ENCODE measurements at places on chromosomes 1 and 21.

DNA sequence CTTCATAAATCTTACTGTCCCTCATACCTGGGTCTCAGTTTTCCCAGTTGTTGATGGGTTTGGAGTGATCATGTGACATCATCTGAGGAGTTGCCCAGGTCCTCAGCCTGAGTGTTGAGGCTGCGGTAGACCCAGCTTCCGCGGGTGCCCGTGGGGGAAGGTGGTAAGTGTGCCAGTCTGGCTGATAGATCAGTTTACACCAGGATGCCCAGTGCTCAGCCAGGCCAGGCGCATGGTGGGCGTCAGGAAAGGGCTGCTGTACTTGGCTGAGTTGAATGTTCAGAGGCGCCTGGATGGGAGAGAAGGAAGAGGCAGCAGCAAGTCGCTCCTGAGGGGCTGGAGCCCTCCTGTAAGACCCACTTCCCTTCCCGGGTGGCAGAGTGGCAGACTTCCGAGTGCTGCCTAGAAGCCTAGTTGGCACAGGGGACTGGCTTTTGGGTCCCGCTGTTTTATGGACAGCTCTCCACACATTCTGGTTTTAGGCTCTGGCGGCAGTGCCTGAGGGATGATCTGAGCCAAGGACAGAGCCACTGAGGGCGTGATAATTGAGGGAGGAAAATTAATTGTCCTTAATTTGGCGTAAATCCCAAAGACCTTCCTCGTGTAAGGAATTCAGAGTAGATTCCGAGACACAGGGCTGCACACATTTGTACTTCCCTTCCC is 35.8 kb downstream of the PTPRF start:
- DNase-seq, result no peak

GRCh38 chr1:6287431-6287886 is 26.6 kb upstream of the GPR153 start:
- peak; percentile 83 for DNase-seq

DNA sequence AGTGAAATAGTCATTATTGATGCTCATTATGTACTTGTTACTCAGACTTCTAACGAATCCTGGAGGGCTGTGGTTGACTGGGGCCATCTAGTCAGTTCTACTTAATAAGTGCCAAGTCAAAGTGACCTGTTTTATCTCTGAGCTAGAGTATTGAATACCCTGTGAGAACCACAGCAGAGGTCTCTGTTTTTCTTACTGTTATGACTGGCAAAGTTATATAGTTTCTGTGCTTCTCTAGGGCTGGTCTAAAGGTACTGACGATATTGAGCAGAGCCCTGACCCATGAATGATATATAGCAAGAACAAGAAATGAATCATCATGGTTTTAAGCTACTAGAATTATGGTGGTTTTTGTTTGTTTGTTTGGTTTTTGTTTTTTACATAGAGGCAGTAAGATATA is 555.8 kb downstream of the PLA2G4A start:
- no peak for DNase-seq

- DNase-seq, result no peak
Measured at GRCh38 chr1:150748878-150749719, 16.5 kb downstream of the CTSS start.

DNA sequence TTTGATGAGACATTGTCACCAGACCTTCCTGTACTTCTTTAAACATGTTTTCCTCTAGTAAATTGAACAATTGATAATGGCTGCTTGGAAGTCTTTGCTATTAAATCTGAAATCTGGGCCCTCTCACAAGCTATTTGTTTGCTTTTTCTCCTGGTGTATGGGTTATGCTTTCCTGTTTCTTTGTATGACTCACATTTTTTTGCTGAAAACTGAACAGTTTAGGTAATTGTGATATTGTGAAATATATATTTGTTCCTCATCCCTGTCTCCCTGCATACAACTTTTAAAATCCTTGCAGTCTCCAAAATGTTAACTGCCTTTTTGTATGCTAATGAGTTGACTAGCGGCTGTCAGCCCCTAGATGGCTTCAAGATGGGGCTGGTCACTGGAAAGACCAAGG is 61.6 kb downstream of the MAP3K21 start:
- no peak for DNase-seq

Data from posterior vena cava (tissue), 2 donors.